ENCODE measurements at places on chromosomes 7 and 10.

- no peak for DNase-seq
These were observed 615.6 kb downstream of the KCNMA1 start for GRCh38 chr10:77021966-77022490.

DNA sequence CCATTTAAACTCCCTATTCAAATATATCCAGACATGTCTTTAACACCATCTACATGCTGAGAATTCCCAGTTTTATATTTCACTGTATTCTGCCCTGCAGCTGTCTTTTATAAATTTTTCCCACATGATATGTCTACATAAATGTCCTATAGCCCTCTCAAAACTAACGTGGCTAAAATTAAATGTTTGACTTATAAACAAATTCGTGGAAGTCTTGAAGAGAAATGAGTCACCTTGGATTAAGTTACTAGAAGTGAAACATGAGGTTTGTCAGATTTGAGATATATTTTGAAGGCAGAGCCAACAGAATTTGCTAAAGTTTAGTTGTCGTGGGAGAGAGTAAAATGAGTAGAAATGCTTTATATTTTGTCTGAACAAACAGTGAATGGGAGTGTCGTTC lies 386.9 kb upstream of the CNTNAP2 start:
- DNase-seq: no peak

- DNase-seq: no peak
These were observed 148.4 kb downstream of the SEMA3D start for GRCh38 chr7:85038466-85038865.

DNA sequence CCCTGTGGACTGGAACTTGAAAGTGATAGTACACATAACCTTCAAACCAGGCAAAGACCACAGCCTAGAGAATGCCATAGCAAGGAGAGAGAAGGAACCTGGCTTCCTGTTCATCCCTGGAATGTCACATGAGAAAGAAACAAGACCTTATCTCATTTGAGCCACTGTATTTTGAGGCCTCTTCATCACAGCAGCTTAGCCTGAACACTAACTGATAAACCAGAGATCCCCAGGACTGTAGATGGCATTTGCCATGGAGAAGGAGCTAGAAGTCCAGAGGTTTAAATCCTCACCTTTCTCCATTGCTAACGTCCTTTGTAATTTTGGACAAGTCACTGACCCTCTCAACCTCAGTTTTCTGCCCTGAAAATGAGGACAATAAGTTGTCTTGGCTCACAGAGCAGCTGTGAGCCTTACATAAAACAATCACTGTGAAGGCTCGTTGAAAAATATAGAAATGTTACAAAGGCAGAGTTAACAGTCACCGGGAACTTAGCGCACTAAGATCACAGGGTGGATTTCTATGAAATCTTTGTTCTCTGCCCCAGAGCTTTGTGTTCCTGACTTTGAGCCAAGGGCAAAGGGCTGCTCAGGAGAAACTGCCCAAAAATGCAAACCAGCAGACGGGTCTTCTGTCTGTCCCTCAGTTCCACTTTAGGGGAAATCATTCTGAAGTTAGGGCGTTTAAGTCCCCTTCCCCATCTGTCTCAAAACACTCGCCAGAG lies 197.0 kb downstream of the USP6NL start:
- no peak for DNase-seq

GRCh38 chr7:121591926-121592325 lies 195.8 kb upstream of the FAM3C start:
- DNase-seq: no peak

GRCh38 chr7:70347463-70348254 lies 749.4 kb downstream of the AUTS2 start:
- no peak for DNase-seq

- no peak for DNase-seq
These were observed 154.9 kb upstream of the COL1A2 start for GRCh38 chr7:94239661-94240234.

GRCh38 chr7:92614660-92615174 lies 24.5 kb upstream of the FAM133B start:
- no peak for DNase-seq

DNA sequence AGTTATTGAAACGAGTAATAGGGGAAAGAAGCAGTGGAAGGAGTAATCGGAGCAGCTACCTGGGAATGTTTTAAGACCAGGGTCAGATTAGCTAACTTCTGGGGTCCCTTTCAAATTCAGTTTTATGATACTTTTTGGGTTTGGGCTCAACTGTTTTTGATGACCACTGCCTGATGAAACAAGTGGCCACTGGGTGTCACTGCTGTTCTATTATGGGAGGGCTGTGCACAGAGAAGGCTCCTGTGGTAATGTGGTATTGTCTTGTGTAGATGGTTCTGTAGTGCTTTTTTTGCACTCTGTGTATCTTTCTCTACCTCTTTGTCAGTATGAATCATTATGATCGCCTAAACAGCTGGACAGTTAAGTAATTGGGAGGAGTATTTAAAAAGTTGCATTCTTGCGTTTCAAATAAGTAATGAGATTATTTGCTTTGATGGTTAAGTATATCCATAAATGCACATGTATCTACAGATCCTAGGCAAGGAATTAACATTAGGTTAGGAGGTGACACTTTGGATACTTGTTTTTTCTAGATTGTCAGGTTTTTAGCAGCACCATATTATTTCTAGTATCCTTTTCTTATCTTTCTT lies 128.4 kb downstream of the ABCA13 start:
- no peak for DNase-seq

DNA sequence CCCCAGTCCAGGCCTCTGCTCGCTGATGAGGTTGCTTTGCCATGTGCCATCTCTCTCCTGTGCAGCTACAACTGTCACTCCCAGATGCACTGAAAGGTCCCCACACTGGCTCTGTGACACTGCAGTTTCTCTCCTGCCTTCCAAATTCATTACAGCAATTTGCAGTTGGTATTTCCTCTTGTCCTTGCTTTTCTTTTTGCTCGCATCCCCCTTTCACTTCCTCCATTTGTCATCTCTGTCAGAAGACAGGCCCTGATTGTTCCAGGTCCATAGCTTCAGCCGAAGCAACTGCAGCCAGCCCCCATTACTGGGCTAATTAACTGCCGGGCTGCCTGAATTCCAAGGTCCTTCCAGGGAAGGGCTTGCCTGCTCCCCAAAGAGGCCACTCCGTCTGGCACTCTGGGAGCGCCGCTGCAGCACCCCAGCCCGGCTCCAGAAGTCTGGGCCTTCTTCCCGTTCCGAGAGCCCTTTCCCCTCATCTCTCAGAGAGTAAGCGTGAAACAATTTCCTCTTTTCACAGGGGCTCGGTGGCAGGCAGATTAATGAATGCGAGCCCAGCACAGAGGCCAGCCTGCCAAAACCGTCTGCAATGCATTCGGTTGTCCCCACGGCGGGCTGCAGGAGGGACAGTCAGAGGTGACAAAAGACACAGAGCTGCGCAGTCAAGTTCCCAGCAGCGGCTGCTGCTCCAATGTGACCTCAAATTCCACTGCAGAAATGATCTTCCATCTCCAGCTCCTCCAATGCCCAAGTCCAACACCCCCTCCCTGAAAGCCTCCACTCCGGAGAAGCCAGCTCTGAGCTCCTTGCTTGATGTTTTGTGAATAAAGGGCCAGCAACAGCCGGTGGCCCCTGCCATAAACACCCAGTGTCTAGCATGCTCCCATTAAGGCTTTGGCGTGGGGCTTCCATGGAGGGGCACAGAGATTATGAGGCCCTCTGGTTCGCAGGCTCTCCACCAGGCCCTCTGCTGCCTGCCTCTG lies 279.4 kb upstream of the HABP2 start:
- no peak for DNase-seq

GRCh38 chr10:76869931-76870330 lies 767.7 kb downstream of the KCNMA1 start:
- no peak for DNase-seq

GRCh38 chr7:102310414-102310815 lies 23.7 kb downstream of the SH2B2 start:
- no peak for DNase-seq

GRCh38 chr7:83036130-83036529 lies 126.6 kb downstream of the PCLO start:
- DNase-seq: no peak

- DNase-seq: no peak
These were observed 821.2 kb downstream of the CNTNAP2 start for GRCh38 chr7:146937836-146938235.

- DNase-seq: no peak
These were observed 28.1 kb downstream of the ATE1 start for GRCh38 chr10:121899727-121900126.

DNA sequence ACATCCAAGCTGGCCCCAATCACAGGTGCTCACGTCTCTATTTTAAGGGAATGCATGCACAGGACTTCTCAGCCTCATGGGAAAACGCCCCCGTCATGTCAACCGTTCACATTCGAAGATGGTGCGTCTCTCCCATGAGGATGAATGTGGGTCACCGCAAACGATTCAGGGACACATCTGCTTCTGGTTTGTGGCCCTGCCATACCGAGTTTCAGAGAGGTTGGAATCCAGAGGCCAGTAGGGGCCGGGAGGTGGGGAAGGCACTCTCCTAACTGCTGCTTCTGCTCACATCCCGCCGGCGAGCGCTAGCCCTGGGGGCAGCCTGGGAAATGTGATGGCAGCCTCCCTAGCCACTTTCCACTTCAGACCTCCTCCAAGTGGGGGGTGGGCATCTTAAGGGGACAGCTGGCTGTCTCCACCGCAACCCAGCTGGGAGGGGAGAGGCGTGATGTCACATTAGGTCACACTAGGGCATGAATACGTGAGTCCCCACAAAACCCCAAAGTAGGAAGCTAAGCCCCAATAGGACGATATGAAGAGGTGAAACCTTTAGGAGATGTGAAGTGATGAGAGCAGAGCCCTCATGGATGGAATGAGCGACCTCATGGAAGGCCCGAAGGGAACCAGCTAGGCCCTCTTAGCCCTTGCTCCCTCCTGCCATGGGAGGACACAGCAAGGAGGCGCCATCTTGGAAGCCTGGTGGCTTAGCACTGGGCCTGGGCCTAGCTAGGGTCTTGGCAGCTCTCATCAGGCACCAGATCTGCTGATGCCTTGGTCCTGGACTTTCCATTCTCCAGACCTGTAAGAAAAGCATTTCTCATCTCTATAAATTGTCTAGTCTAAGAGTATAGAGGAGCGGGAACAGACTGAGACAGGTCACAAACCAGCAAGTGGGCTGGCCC lies 107.8 kb downstream of the TCERG1L start:
- DNase-seq: no peak

GRCh38 chr10:2920637-2921036 lies 146.7 kb upstream of the PFKP start:
- DNase-seq: no peak

DNA sequence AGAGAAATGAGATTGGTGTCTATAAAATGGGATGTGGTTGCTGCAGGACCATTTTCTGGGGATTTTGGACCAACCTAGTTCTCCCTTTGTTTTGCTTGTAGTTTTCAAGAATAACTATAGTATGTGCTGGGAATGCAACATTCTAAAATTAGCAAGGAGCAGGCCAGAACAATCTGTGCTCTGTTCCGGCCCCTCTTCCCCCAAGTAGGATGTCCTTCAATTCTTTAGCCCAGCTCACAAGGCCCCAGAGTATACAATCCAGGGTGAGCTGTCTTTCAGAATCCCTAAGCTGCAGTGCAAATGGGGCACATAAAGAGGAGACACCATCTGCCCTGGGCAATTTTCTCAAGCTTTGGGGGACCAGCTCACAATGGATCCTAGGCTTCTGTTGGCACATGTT lies 809.1 kb downstream of the TNS3 start:
- DNase-seq: no peak

DNA sequence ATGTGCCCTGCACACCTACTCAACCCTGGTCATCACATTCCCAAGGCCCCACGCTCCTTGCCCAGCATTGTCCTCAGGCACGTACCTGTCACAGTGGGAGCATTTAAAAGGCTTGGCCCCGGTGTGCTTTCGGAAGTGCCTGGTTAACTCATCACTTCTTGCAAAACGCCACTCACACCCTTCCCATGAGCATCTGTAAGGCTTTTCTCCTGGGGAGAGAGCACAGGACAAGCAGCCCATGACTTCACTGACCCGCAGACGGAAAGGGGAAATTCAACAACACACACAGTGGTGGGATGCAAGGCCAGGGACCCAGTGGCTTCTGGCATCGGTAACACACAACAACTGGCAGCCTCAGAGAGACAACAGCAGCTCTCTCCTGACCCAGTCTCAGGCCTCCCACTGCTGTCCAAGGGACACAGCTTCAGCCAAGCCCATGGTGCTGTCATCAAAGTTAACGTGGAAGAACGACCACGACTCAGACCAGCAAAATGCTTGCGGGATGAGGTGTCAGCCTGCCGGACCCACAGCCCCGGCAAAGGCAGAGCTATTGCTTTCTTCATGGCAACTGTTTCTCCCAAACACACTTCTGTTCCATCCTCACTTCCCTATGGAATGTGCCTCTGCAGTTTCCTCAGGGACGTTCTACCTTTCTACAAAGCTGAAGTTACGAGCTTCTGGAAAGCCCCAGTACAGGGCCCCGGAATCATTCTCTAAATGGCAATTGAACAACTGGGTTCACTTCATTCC lies 4.8 kb downstream of the KLF6 start:
- no peak for DNase-seq

- no peak for DNase-seq
These were observed 207.7 kb upstream of the TEX47 start for GRCh38 chr7:89002981-89003956.

GRCh38 chr7:98997846-98998245 lies 119.5 kb downstream of the TRRAP start:
- DNase-seq: no peak

GRCh38 chr10:122699796-122700455 lies at the start of gene C10orf120:
Gene C10orf120 (minus strand): TSS chr10:122699846. CDS start chr10:122699790, 56 bp downstream.
- no peak for DNase-seq

- DNase-seq: no peak
These were observed 208.1 kb downstream of the TCF7L2 start for GRCh38 chr10:113158183-113158582.
